ENCODE measurements at places on chromosomes 2 and 18.
A peak's percentile ranks its signal among the peaks of the same experiment; 100 is the strongest.

- no peak for DNase-seq
Measured at GRCh38 chr18:2857491-2858131, 10.8 kb downstream of the EMILIN2 start.

GRCh38 chr2:29110916-29111535 lies 4.2 kb upstream of the CLIP4 start:
- no peak for DNase-seq

GRCh38 chr2:119197126-119197405 lies 26.6 kb upstream of the STEAP3 start:
- no peak for DNase-seq

- no peak for DNase-seq
Measured at GRCh38 chr18:12372406-12372805, 4.6 kb downstream of the AFG3L2 start.

DNA sequence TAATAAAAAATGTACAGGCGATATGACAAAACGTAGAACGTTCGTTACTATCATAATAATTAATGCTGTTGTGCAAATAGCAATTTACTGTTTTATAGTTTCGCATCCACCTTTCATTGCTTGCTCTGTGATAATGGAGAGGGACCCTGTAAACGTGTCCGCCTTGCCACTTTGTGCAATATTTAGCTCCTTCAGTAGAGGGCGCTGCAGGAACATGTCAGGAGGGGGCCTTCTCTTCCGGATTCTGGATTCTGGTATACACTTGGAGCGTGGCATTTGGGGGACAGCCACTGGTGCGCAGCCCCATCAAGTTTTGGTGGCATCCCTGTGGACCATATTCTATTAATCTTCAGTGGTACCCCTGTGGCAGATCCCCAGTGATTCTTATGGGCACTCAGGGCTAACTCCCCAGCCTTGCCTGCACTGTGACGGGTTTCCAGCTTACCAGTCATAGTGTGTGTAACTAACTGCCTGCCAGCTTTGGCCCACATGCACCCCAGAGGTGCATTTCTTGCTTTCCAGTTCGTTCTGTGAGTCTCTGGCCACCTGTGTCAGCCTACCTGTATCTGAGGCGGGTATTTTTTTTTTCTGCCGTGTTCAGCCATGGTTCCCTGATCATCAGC lies 140.3 kb downstream of the CYRIA start:
- DNase-seq: no peak

DNA sequence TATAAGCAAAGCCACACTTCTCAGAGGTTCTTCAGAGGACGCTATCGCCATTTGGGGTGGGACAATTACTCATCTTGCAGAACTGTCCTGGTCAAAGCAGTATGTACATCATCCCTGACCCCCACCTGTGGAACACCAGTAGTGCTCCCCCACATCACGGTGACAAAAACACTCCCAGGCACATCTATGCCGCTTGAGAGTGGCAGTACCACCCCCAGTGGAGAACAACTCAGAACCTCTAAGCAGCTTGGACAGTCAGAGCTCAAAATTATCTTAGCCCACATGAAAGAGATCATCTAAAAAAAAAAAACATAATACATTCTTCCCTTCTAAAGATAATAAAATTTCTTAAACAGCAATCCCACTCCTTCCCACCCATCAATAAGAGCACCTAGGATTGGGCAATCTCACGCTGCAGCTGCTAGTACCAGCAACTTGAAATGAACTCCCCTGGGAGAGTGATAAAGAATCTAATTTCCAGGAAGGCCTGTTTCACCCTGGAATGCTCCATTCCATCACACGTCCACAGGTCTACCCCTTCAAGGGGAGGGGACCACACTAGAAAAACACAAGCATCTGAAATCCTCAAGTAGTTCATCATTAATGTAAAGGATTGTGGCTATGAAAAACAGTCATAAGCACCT lies 31.7 kb downstream of the LRP2 start:
- DNase-seq: no peak

- DNase-seq: no peak
Measured at GRCh38 chr2:151078889-151079288, 182.8 kb downstream of the RBM43 start.

DNA sequence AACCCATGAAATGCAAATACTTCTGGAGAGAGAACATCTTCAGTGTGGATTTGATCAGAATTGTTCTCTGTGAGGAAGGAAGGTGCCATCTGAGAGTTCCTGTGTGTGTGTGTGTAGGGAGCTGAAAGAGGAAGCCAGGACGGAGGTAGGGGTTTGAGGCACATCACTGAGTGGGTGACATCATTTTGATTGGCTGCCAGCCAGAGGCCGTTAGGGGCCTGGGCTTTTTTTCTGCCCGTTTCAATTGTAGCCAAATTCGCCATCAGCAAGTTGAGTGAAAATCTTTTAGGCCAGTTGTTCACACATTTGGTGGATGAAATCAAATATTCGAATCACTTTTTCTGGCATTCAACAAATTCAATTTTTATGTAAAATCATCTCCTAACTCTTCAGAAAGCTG lies 48.9 kb downstream of the TSN start:
- peak; percentile 57 for DNase-seq

- DNase-seq: peak; percentile 57
Measured at GRCh38 chr18:12946549-12947284, 1.1 kb upstream of the SEH1L start.

GRCh38 chr2:225367482-225367881 lies 32.0 kb upstream of the NYAP2 start:
- no peak for DNase-seq

DNA sequence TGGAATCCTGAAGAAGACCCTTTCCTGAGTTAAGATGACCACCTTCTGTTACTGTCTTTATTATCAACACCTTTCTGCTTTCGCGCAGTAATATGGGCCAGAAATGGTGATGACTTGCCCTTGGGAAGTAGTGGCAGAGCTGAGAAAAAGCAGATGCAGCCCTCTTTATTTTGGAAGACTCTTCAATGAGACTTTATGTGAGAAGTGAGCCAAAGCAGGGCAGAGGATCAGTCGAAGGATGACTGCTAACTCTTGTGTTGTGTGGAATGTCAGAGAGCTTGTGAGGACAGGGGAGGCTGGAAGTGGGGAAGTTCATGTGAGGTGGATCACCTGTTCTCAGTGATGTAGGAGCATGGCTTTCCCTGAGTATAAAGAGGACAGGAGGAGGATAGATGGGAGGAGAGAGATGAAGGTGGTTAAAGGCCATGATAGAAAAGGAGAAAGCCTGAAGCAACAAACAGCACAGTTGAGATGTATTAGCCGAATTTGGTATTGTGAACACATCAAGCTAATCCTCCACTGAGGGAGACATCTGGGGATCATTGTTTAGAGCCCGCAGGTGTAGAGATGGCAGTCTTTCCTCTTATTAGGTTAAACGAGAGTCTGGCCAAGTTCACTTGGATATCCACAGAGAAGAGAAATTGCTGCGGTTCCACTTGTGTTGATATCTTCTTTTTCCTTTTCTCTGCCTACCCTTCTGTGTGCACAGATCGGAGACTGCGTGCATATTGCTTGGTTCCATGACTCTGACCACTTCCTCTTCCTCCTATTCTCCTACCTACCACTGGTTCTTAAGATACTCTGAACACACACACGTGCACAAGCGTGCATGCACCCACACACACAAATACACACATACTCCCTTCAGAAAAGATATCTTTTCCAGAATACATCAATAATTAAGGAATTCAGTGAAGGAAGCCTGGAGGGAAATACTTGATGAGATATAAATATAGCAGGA lies 67.4 kb downstream of the SLC9A2 start:
- DNase-seq: peak; percentile 45

GRCh38 chr2:16224298-16225045 lies 284.1 kb downstream of the MYCN start:
- no peak for DNase-seq

DNA sequence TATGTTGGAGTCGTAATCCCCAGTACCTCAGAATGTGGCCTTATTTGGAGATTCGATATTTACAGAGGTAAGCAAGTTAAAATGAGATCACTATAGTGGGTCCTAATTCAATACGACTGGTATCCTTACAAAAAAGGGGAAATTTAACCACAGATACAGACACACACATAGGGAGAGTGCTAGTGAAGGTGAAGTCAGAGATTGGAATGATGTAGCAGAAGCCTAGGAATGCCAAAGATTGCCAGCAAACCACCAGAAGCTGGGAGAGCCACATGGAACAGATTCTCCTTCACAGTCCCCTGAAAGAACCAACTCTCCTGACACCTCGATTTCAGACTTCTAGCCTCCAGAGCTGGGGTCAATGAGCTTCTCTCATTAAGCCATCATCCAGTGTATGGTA lies 17.7 kb upstream of the ACTR3 start:
- DNase-seq: no peak

GRCh38 chr2:101952551-101952950 lies 39.2 kb upstream of the IL1R2 start:
- no peak for DNase-seq

DNA sequence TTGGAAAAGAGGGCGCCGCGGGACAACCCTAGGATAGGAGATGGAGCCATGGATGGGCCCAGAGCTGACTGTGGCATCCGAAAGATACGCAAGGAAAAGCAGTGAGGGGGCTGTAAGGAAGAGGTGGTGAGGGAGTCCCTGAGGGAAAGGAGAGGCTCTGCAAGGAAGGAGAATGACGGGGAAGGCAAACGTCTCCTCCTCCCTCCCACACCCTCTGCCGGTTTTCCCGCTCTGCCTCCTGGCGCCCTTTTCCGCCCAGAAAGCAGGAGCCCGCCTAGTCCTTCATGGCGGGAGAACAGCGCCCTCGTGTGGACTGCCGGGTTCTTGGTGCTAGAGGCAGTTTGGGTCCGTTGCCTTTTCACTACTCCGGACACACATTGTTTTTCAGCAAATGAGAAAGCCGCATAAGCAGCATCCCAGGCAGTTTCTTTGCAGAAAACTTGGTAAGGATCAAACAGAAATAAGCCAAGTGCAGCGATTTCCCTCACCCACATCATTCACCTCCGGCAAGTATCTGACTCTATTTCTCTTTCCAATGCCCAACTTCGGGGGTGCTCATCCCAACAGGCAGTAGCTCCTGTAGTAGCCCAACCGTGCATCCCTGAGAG lies 200.4 kb downstream of the INO80D start:
- DNase-seq: no peak

DNA sequence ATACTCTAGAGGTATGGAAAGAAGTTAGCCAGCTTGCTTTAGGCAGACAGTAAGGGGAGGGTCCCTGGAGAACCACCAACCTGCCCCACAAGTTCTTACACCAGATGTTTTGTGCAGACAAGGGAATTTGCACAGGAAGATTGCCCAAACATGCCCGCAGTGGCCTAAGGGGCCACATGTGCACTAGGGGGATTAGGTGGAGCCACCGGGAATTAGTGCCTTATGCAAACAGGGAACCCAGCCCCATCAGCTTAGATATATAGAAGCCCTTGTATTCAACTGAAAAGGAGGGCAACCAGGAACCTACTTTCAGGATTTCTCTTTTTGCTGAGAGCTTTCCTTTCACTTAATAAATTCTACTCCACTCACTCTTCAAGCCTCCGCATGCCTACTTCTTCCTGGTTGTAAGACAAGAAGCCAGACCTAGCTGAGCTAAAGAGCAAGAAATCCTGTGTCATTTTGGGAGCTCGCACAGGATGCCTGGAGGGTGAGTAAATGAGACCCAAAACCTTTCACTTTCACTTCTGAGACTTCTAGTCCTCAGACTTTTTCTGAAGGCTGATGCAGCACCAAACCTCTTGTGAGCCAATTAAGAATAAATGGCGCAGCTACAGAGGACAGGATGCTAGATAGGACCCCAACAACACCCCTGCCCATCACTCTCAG lies 146.3 kb downstream of the GCA start:
- DNase-seq: no peak

DNA sequence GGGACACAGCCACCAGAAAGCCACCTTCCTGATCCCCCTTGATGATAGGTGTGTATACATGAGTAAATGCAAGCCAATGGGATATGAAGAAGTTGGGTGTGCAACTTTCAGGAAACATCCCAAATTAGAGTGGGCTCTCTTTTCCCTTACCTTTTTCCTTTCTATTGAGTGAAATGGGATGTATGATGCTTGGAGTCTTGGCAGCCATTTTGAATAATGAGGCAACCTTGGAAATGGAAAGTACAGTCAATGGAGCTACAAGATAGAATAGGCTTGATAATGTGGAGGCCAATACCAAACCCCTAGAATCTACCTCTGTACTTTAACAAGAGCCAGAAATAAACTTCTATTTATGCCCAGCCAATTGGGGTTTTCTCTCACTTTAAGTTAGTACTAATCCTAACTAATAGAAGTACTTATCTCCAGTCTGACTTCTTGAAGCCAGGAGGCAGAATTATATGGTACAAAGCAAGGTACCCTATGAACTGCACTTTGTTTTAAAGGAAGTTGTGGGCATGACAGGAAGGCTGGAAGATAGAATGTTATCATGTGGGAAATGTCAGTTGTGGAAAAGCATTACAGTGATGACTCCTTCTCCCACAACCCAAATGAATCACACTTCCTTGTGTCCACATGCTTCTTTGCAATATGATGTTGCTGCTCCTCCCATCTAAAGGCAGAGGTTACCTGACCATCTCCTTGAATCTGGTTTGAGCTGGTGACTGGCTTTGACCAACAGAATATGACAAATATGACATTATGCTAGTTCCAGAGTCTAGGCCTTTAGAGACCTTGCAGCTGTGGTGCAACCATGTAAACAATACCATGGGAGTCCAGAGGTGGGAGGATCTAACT lies 12.9 kb upstream of the NABP1 start:
- peak; percentile 8 for DNase-seq

DNA sequence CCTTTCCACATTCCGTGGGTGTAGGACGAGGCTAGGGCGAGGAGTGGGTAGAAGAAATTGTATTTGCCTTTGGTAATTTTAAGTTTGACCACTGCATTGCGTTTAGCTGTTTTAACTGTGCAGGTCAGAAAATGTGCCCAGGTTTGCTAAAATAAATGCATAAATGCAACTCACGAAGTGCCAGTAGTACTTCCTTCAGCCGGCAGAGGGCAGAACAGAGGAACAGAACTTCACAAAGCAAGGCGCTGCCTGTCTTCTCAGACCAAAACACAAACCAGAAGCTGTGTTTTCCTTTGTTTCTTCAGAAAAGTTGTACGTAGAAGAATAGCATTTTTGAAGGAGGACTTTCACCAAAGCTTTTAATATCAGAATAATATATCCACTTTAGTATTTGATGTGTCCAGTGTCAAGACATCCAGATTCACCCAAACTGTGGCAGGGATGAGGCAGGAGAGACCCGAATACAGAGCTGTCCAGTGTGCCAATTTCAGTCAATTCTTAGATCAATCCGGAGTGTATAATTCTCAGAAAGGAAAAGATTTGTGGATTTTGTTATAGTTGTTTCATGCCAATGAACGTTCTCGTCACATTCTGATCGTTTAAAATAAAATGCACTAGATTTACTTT lies 348.6 kb downstream of the DLGAP1 start:
- DNase-seq: no peak

- DNase-seq: no peak
Measured at GRCh38 chr18:60017371-60017770, 117.6 kb downstream of the PMAIP1 start.
